ENCODE measurements at places on chromosomes 2 and 18.

- no peak for DNase-seq
Observed at GRCh38 chr2:18704276-18704675, 114.9 kb upstream of the NT5C1B start.

GRCh38 chr18:70425236-70425635 is 136.4 kb downstream of the SOCS6 start:
- DNase-seq, result no peak

GRCh38 chr18:12516049-12516630 is 108.4 kb downstream of the PRELID3A start:
- DNase-seq, result no peak

- no peak for DNase-seq
Observed at GRCh38 chr18:26503382-26503781, 45.0 kb downstream of the KCTD1 start.

DNA sequence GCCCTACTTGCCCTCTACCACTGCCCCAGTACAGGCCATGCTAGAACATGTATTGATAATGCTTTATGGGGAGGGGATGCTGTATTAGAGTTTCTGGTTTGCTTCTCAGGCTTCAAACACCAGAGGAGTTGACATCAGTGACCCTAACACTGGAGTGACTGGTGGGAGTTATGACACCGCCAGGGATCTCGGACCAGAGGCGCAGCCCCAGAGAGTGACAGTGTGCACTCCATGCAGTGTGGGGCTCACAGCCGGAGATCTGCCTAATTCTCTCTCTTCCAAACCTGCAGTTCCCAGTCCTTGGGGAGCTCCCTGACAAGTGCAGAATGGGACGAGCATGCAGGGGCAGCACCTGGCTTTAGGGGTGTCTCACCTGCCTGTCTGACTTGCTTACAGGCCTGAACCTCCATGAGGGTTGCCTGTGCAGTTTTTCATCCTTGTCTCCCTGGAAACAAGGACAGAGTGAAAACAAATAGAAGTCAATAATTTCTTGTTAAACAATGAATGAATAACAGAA is 244.9 kb upstream of the MYT1L start:
- DNase-seq, result no peak

GRCh38 chr2:84989927-84990326 is 19.0 kb downstream of the KCMF1 start:
- DNase-seq, result no peak

Measured in fibroblast of upper back skin (primary cell).